Pulmonary artery endothelial cell (primary cell): ENCODE measurements at places on chromosomes 12 and 14.

DNA sequence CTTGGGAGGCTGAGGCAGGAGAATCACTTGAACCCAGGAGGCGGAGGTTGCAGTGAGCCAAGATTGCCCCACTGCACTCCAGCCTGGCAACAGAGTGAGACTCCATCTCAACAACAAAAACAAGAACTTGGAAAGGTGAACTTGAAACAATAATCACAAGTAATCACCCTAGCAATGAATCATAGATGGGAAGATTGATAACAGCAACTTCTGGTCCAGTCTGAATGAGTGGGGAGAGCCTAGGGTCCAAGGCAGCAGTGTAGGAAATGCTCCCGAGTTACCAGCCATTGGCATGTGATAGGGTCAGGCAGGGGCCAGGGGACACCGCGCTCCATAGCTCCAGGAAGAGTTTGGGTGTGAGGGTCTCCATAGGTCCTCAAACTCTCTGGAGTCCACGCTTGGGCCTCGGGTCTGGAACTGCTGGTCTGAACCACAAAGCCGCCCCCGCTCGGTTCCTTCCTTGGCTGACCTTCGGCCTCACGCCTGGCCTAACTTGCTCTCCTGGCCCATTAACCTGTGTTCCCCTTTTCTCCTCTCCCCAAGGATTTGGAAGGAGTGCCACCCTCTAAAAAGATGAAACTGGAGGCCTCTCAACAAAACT lies 19.9 kb upstream of the MLXIP start:
- DNase-seq: no peak

GRCh38 chr12:56644654-56645053 lies 1.1 kb downstream of the ATP5F1B start:
- no peak for DNase-seq

DNA sequence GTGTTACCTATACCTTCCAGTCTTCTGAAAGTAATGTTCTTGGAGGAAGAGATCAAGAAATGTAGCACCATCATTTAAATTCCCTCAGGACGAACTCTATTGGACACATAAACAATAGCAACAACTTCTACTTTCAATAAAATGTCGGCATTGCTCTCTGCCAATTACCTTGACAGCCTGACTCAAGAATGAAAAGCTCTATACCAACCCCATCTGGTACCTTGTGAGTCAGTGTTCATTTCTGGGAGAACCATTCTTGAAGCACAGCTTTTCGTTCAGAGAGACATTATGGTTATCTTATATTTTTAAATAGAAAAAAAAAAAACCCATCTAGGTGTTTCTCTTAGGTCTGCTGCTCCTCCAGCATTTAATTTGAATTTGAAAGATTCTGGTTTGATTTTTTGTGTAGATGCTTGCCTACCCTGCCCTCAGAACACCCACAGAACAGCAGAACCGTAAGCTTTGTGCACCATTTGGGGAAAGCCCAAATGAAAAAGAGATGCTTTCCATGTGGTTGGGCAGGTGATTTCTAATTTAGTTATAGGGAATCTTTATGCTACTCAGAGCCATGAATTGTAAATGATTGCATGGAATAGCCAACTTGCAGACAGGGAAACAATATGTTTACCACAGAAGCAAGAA lies 156.0 kb downstream of the SAMD4A start:
- DNase-seq: peak; percentile 26

GRCh38 chr12:19169222-19169621 lies 39.7 kb downstream of the PLEKHA5 start:
- DNase-seq: no peak

DNA sequence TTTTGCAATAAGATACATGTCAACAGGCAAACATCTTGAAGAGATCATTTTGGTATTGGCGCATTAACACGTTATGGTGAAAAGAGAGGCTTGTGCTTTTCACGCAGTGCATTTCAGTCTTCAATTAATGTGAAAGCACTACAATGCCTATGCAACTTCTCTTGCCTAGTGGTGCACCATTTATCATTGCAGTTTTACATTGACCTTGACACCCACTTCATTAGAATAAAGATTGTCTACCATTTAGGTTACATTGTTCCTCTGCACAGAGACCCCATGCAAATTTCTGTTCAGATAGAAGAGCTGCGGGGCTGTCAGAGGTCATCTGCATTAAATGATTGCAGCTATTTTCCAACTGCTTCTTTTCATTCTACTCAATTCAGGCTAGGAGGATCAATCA lies 212.2 kb upstream of the NPAS3 start:
- DNase-seq: no peak
